ENCODE measurements at places on chromosomes 6 and 20.

DNA sequence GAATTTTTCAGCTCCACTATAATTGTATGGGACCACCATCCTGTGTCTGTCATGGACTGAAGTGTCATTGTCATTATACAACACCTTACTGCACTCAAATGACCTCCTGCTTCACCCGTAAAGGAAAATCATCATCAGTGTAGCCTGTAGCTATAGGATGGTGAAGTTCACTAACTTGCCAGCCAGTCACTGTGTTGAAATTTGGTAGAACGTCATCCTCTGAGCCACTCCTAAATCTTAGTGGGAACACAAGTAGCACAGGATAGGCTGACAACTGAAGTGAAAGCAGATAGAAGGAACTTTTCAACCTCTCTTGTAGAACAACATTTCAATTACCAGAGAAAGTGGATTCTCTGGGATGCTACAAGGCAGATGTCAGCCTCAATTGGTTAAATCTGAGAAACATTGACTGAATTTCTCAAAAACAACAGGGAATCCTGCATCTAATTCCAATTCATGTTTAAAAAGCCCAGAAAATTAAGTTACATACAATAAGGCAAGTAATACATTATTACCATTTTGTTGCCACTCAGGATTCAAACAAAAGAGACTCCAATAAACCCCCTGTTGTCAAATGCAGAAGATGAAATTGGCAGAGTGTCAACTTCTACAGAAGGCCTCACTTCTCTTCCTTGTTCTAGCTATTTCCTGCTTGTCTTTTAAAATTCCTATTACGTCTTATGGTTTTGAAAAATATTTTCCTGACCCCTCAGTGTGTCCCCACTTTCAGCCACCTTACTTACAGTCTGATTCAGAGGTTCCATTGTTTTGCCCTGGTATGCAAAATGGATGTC is 647.9 kb upstream of the AGPAT4 start:
- DNase-seq, result no peak

- DNase-seq, result no peak
Observed at GRCh38 chr20:59217173-59217572, 53.6 kb downstream of the ZNF831 start.

DNA sequence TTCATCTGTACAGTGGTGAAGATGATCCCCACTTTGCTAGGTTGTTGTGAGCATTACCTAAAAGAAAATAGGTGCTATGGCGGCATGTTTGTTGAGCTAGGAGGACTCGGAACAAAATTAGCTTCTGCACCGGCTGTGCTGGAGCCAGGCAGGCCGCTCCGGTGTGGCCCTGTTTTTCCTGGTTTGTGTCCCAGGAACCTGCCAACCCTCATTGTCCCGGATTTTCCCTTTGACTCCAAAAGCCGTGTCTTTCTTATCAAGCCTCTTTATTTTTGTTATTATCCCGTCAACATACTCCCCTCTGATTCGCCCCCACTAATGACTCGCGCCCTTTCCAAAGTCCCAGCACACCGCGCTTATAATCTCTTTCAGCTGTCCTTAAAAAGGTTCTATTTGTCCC is 117.0 kb downstream of the MYLK4 start:
- no peak for DNase-seq

DNA sequence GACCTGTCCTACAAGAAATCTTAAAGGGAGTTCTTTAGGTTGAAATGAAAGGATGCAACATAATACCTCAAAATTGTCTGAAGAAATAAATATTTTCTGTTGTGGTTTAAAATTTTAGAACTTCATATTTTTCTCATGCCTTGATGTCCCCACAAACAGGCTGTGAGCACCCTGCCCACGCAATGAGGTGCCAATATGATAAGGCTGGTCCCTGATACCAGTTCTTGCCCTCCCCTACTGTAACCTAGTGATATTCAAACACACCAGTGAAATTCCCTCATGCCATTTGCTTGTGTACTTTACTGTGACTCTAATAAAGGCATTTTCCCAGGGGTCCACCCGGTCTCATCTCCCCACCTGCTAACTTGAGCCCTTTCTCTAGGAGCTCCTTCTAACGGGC is 67.3 kb upstream of the SIRPG start:
- DNase-seq, result no peak

- DNase-seq, result peak; percentile 11
Observed at GRCh38 chr6:44787254-44787834, 399.8 kb downstream of the CDC5L start.

DNA sequence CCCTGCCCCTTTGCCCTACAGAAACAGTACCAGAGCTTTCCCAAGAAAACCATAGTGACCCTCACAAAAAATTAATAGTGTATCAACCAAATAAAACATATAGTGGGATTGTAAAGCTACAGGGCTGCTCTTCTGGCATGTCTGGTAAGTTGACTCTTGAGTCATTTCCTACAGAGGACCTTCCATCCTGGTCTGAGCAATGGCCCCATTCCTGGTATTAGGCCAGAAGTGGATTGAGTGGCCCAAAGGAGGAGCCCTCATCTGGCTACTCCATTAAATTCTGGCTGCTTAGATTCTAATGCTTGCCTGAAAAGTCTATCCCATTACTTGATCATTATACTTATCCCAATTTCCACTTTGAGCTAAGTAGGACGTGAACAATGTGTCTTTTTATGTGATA is 150.9 kb upstream of the HMGN3 start:
- DNase-seq, result no peak

GRCh38 chr6:128057946-128058345 is 157.1 kb upstream of the THEMIS start:
- no peak for DNase-seq

DNA sequence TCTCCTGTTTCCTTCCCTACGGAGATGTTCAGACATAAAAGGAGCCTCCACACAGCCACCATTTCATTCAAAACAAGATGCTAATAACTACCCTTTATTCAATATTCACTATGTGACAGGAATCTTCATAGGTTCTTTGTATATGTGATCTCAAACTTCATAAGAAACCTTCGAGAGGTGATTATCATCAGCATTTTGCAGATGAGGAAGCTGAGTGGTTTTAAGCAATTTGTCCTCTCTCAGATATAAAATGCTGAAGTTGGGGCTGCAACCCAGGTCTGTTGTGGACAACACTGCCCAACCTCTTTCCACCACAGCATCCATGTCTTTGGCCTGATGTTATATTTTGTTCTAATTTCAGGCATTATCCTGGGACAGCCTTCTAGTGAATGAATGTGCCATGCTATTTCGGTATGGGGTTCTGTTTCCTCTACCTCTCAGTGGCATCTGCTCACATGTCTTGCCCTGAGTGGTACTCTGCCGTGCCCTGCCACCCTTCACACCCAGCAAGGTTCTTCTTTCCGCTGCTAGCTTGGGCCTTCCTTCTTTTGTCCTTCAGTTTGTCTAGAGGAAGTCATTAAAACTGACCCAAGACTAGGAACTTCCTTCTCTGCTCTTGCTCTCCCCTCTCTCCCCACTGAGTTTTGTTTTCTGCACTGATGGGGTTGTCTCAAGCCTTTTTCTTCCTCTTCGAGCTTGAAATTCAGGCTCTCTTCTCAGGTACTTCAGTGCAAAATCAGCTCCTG is 300.9 kb upstream of the PRDM1 start:
- no peak for DNase-seq

DNA sequence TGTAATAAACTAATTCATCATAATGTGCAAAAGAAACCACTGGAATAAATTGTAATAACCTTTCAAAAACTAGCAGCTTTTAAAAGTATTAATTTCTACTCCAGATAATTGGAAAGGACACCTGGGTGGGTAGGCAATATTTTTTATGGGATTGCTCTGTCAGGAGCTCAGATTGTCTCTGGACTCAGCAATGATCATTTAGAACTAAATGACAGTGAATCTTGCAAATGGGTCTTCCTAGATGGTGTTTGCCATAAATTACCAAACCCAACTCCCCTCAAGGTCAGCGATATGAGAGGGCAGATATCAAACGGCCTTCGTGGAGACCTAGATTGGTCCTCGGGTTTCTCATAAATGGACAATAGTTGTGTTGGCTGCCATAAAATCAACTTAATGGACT is 181.9 kb downstream of the HS3ST5 start:
- no peak for DNase-seq

- peak; percentile 87 for DNase-seq
Observed at GRCh38 chr6:79949233-79949632, 1.9 kb upstream of the ELOVL4 start.

DNA sequence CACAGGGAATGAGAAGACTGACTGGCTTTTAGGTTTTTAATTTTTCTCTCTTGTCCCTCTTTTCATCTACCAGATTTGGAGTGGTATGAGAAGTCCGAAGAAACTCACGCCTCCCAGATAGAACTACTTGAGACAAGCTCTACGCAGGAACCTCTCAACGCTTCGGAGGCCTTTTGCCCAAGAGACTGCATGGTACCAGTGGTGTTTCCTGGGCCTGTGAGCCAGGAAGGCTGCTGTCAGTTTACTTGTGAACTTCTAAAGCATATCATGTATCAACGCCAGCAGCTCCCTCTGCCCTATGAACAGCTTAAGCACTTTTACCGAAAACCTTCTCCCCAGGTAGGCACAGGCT is 644 bp downstream of the MAD2L1BP start:
- DNase-seq, result peak; percentile 2

- DNase-seq, result no peak
Observed at GRCh38 chr6:14671261-14671681, 553.7 kb downstream of the CD83 start.

DNA sequence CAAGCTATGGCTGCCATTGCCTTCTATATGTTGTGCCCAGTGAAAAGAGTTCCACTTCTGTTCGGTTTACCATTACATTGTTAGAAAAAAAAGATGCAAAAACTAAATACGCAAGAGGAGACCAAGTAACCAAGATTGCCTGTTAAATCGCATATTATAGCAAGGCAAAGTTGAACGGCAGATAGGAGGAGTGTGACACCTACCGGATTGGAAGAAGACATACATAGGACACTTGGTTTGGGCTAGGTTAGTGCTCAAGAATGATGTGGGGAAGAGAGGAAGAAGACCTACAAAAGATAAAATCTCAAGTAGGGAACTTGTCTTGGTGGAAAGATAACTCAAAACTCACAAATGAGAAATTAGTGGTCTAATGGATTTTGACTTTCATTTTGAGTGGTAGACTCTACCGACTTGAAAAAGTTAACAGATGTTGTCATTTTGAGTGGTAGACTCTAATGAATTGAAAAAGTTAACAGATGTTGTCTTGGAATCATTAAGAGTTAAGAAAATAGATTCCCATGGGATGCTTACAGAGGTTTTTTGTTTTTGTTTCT is 95.5 kb downstream of the F13A1 start:
- DNase-seq, result no peak

DNA sequence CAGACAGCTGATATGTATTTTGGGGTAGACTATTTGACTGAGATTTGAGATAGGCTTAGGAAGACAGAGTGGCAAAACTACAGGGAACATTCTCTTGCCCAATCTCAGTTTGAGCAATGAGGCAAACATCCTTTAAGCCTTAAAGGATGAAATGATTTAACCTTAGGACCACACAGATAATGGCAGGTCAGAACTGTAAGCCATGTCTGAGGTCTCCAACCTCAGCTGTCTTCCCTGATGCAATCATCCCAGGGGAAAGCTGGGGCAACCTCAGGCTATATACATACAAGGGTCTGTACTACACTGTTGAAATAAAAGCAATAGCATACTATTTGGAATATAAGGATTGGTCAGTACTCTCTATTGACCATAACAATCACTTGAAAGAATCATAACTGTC is 83.8 kb upstream of the NUP153 start:
- no peak for DNase-seq

DNA sequence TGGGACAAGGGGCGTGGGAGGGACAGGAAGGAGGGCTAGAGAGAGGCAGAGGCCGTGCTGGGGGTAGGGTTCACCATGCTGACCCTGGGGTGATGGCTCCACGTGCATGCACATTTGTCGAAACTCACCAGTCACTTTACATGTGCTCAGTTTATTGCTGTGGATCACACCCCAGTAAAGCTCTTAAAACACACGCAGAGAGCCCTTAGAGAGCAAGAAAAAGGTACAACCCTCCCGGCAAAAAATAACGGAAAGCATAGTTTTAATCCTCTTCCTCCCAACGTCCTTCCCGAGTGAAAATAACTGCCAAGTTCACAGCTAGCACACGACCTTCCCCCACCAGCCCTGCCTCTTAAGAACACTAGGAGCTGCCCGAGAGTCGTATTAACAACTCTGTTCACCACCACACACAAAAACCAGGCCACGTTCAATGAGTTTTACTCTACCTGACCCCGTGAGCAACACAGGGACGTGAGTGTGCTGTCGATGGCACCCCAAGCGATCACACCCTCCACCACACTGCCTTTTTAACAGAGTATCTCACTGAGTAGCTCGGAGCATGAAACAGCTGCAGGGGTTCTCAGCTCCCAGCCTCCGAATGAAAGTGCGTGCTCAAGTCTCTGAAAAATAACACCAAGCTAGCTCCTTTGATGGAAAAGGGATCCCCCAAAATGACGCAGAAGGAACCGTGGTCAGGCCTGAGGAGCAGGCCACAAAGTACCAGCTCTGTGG is 39.7 kb downstream of the TAF4 start:
- no peak for DNase-seq

GRCh38 chr6:157220485-157220884 is 102.8 kb downstream of the TMEM242 start:
- no peak for DNase-seq

- DNase-seq, result no peak
Observed at GRCh38 chr20:10557685-10558084, 116.1 kb downstream of the JAG1 start.

DNA sequence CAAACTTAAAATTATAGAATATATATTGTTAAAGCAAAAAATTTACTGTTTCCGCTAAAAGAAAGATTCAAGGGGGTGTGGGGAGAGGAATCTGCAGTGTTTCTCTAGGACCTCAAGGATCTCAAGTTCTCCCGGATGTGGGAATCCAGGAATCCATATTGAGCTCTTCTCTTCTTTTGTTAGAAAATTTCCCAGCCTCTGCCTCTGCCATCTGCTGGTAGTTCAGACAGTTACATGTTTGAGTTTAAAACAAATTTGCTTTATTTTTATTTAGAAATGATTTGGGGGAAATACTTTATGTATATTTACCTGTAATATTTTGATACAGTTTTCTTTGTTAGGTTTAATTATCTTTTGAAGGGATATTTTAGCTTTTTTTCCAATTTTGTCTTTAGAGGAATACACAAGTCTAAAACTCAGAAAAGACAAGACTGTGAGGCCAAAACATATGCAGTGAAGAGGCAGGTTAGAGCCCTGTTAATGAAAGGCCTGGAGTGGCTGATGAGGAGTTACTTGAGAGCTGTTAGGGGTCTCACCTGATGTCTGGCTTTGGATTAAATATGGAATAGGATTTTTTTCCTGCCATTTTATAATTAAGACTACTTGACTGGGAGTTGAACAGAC is 268.8 kb downstream of the ARID1B start:
- no peak for DNase-seq

DNA sequence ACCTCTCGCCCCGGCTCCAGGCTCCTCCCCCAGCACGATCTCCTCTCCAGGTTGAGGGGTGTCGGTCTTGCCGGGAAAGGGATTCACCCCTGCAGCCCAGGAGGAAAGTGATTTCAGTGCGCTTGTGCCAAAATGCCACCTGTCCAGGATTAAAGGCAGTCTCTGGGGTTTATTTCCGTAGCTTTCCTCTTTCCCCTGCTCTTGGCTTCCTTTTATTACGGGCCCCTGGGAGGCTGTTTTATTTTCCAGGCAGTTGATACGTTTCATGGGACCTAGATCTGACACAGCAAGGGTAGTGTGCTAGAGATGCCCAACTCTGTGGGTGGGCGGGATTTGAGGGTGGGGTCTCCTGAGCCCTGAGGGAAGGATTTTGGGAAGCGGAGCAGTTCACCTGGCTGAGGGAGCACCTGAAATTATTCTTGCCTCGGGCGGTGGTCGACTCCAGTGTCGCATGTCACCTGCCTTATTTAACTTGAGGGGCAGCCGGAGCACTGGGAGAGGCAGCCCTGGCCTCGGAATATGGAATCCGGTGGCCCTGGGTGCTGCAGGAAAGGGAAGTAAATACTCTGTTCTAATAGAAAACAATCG is 9.5 kb upstream of the NKX2-2 start:
- no peak for DNase-seq
